Right atrium auricular region (tissue), 2 donors: ENCODE measurements at places on chromosomes 5 and 9.

DNA sequence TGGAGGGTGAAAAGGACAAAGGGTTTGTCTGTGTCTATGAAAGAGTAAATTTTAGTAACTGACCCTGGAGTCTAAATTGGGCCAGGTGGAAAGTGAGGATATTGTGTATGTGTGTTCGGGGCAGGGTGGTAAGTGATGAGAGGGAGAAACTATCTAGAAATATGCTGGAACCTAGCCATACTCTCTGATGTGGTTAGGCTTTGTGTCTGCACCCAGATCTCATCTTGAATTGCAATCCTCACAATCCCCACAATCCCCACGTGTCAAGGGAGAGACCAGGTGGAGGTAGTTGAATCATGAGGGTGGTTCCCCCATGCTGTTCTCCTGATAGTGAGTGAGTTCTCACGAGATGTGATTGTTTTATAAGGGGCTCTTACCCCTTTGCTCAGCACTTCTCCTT lies 60.6 kb downstream of the COMMD10 start:
- H3K36me3 ChIP-seq: no peaks in the 10 kb centered on the region
- no peaks in the 10 kb centered on the region for H3K4me1 ChIP-seq
- no peaks in the 10 kb centered on the region for H3K27me3 ChIP-seq

DNA sequence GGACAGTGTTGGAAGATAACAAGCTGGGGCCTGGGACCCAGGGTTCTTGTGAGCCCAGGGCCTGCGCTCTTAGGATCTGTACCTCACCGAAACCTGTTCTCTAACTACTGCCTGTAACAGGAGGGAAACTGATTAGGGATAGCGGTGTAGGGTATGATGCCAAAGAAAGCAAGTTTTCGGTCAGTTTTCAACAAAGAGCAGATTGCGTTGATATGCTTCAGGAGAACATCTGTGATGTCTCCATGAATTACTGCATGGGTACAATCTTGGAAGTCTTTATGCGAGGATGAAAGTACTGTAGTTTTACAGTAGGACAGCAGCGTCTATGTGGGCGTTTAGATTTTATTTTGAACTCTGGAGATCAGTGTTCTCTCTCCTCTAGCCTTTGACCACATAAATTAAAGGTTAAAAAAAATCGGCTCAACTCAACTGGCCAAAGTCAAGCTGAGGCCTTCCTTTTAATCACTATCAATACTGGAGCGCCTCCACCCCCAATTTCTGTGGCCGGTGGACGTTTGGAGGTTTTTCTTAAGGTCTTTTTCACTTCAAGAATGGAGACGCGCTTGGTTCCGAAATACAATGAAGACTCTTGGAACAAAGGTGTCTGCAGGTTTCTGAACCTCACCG lies 3.0 kb downstream of the NFIL3 start:
- H3K27ac ChIP-seq: peak overlapping the region; percentile 95
- DNase-seq: no peak
- no peaks in the 10 kb centered on the region for H3K4me1 ChIP-seq
- H3K36me3 ChIP-seq: no peaks in the 10 kb centered on the region
- peak overlapping the region; percentile 88 for H3K4me3 ChIP-seq

DNA sequence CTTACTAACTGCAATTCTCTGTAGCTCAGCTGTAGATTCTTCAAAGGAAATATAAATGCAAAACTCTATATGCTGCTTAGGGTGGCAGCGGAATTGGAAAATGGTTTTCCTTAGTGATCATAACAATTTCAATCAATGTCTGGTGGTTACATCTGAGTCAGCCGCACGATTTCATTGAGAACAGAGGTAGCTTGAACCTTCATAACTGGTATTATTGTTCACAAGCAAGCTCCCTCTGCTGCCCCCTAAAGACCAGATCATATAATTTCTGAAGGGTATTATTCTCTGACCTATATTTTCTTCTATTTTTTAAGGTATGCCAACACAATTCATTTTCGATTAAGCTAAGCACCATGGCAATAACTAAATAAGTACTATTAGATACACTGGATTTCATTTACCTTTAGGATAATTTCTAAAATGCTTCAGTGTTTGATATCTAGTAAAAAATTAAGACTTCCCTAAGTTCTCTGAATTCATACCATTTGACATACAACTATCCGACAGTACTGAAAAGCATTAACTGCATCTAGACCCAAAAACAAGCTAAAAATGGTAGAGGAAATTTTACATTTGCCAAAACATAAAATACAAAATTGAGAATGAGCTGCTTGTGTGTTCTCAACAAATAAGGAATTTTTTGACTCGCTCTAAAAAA lies 181.1 kb upstream of the SPEF2 start:
- H3K27ac ChIP-seq: no peak overlapping the region
- peaks cover 3% of the 10 kb centered on the region for H3K27me3 ChIP-seq
- DNase-seq: no peak
- no peaks in the 10 kb centered on the region for H3K36me3 ChIP-seq

DNA sequence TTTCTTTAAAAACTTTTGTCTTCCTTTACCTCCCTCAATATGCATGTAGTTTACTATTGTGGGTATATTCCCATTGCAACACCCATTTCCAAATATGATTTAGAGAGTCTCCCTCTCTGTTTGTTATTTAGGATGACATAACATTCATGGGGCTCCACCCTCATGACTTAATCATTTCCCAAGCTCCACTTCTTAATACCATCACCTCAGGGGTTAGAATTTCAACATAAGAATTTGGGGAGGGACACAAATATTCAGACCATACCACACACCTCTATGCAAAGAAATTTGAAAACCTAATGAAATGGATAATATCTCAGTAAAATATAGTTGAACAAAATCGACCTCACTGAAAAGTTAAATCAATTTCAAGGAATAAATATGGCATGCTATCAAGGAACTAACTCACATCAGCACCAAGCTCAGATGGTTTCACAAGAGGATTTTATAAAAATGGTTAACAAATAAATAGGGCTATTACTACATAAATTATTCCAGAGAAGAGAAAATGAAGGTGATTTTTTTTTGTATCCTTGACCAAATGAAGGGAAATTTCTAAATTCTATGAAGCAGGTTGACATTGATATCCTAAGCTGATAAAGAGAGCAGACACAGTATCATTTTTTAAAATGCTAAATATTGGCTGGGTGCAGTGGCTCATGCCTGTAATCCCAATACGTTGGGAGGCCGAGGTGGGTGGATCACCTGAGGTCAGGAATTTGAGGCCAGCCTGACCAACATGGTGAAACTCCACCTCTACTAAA lies 20.2 kb upstream of the UBTD2 start:
- H3K4me1 ChIP-seq: no peaks in the 10 kb centered on the region
- DNase-seq: no peak
- H3K27me3 ChIP-seq: no peaks in the 10 kb centered on the region
- H3K27ac ChIP-seq: no peak overlapping the region
- H3K4me3 ChIP-seq: no peak overlapping the region

DNA sequence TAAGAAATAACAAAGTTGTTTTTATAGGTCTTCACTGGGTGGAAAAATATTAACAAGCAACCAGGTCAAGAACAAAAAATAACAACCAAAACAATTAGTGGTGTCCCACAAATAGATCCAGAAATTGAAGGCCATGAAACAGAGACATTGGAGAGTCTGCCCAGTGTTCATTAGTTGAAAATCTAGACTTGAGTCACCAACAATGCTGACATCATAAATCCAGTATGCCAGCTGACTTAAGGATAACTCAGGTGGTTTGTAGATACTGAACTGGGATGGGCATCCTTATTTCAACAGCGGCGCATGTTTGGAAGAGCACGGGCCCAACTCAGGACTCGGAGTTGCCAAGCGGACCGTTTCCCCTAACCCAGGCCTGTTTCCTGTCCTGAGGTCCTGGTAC lies 80.7 kb upstream of the TNFAIP8 start:
- H3K4me3 ChIP-seq: no peak overlapping the region
- H3K27me3 ChIP-seq: no peaks in the 10 kb centered on the region
- no peak overlapping the region for H3K27ac ChIP-seq
- DNase-seq: no peak
- peaks cover 18% of the 10 kb centered on the region for H3K4me1 ChIP-seq
- H3K36me3 ChIP-seq: no peaks in the 10 kb centered on the region

DNA sequence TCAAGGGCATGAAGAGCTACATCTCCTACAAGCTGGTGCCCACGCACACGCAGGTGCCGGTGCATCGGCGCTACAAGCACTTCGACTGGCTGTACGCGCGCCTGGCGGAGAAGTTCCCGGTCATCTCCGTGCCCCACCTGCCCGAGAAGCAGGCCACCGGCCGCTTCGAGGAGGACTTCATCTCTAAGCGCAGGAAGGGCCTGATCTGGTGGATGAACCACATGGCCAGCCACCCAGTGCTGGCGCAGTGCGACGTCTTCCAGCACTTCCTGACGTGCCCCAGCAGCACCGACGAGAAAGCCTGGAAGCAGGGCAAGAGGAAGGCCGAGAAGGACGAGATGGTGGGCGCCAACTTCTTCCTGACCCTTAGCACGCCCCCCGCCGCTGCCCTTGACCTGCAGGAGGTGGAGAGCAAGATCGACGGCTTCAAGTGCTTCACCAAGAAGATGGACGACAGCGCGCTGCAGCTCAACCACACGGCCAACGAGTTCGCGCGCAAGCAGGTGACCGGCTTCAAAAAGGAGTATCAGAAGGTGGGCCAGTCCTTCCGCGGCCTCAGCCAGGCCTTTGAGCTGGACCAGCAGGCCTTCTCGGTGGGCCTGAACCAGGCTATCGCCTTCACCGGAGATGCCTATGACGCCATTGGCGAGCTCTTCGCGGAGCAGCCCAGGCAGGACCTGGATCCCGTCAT lies 1.4 kb downstream of the SNX18 start:
- H3K36me3 ChIP-seq: no peaks in the 10 kb centered on the region
- no peak for DNase-seq
- no peaks in the 10 kb centered on the region for H3K27me3 ChIP-seq
- no peaks in the 10 kb centered on the region for H3K4me1 ChIP-seq
- peak overlapping the region; percentile 99 for H3K4me3 ChIP-seq

DNA sequence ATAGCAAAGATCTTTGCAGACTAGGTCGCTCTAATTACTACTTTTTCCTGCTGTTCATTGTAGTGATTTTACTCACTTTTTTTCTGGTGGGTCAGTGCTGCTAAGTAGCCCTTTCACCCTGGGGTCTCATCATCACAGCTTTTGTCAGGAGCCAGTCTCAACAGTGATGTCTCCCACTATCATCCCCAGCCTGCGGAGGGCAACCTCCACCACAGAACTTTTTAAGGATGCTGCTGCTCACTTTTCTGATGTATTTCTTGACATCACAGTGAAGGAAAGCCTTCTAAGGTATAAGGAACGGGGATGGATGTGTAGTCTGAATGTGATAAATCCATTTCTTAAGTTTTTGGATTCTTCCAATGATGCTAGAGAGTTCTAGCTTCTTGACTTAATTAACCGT lies 242.5 kb upstream of the RIOK2 start:
- DNase-seq: no peak
- H3K27ac ChIP-seq: no peak overlapping the region
- no peaks in the 10 kb centered on the region for H3K36me3 ChIP-seq
- no peak overlapping the region for H3K4me3 ChIP-seq

- no peak for DNase-seq
- H3K27ac ChIP-seq: no peak overlapping the region
- H3K36me3 ChIP-seq: peaks cover 22% of the 10 kb centered on the region
Observed at GRCh38 chr5:79642210-79642609, 30.0 kb downstream of the TENT2 start.

DNA sequence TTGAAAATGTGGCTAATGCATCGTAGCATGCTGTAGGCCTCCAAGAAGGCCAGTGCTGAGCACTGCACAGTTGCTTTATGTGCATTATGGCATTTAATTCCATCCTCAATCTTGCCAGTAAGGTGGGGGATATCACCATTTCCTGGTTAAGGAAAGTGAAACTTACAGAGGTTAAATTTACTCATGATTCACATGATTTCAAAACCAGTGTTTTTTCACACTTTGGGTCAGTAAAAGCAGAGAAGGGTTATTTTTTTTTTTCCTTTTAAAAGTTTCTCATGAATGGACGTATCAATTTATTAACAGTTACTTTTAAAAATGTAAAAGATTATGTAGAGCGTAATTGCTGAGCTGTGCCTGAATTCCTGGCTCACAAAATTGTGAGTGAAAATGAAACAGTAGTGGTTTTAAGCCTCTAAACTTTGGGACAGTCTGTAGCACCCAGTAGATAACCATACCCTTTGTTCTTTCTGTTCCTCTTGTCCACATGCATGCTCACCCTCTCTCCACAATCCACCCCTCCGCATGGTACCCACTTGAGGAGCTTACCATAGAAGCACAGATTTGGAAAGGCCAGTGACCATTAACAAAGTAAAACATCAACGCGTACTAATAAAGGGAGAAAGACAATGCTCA lies 21.2 kb downstream of the MAST4 start:
- no peaks in the 10 kb centered on the region for H3K4me1 ChIP-seq
- no peak for DNase-seq
- no peaks in the 10 kb centered on the region for H3K36me3 ChIP-seq
- H3K4me3 ChIP-seq: no peak overlapping the region
- peak overlapping the region; percentile 35 for H3K27ac ChIP-seq

GRCh38 chr5:38466424-38467189 lies 89.8 kb downstream of the LIFR start:
- no peaks in the 10 kb centered on the region for H3K36me3 ChIP-seq
- no peak overlapping the region for H3K4me3 ChIP-seq
- H3K4me1 ChIP-seq: no peaks in the 10 kb centered on the region
- no peaks in the 10 kb centered on the region for H3K27me3 ChIP-seq
- peak; percentile 87 for DNase-seq

GRCh38 chr9:109110329-109111021 lies 9.3 kb downstream of the TMEM245 start:
- H3K4me3 ChIP-seq: no peak overlapping the region
- no peaks in the 10 kb centered on the region for H3K27me3 ChIP-seq
- H3K4me1 ChIP-seq: peaks cover 88% of the 10 kb centered on the region
- H3K36me3 ChIP-seq: no peaks in the 10 kb centered on the region
- DNase-seq: no peak

DNA sequence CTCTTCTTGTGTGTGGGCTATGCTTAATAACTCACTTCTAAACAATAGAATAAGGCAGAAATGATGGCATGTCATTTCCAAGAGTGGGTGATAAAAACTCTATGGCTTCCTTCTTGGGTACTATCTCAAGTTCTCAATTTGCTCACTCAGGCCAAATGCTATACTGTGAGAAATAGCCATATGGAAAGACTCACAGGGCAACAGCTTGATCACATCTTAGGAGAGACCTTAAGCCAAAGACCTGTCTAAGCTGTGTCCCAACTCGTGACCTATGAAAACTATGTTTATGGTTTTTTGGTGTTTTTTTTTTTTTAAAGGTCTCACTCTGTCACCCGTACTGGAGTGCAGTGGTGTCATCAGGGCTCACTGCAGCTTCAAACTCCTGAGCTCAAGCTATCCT lies 2.1 kb upstream of the UIMC1 start:
- H3K27ac ChIP-seq: no peak overlapping the region
- H3K27me3 ChIP-seq: no peaks in the 10 kb centered on the region
- DNase-seq: no peak
- no peak overlapping the region for H3K4me3 ChIP-seq

DNA sequence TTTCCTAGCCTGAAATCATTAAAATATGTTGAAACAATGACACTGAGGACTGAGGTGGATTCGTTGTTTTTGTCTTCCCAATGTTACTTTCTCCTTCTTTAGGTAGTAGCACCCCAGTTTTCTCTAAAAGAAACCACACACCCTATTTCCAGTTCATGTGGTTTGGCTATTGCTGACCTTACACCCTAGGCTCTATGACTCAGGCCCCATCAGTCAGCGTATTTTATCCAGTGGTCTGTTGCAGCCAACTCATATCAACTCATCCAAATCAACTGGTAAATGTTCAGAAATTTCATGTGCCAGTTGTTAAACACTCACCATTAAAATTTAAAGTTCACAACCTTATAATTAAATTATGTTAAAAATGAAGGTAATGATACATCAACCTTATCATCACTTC lies 44.6 kb upstream of the NFIB start:
- H3K27ac ChIP-seq: no peak overlapping the region
- DNase-seq: no peak
- H3K4me3 ChIP-seq: no peak overlapping the region
- no peaks in the 10 kb centered on the region for H3K27me3 ChIP-seq
- no peaks in the 10 kb centered on the region for H3K36me3 ChIP-seq
- H3K4me1 ChIP-seq: peaks cover 18% of the 10 kb centered on the region
